ENCODE measurements at places on chromosomes 4 and X.

GRCh38 chr4:38672397-38673129, 8.6 kb downstream of the KLF3 start:
- DNase-seq, result no peak

DNA sequence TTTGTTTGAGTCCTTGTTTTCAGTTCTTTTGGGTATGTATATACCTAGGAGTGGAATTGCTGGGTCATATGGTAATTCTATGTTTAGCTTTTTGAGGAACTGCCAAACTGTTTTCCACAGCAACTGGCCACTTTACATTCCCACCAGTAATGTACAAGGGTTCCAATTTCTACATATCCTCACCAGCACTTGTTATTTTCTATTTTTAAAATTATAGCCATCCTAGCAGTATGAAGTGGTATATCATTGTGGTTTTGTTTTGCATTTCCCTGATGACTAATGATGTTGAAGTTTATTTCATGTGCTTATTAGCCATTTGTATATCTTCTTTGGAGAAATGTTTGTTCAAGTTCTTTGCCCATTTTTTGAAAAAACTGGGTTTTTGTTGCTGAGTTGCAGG, 39.6 kb downstream of the TMEM164 start:
- DNase-seq, result no peak

GRCh38 chr4:93645120-93645519, 183.4 kb upstream of the ATOH1 start:
- no peak for DNase-seq

GRCh38 chr4:145880355-145880960, 58.2 kb downstream of the ZNF827 start:
- DNase-seq, result peak; percentile 55

GRCh38 chr4:88846206-88846790, 148.7 kb upstream of the NAP1L5 start:
- no peak for DNase-seq

All from foreskin melanocyte (primary cell).